ENCODE measurements at places on chromosomes 13 and 19.

DNA sequence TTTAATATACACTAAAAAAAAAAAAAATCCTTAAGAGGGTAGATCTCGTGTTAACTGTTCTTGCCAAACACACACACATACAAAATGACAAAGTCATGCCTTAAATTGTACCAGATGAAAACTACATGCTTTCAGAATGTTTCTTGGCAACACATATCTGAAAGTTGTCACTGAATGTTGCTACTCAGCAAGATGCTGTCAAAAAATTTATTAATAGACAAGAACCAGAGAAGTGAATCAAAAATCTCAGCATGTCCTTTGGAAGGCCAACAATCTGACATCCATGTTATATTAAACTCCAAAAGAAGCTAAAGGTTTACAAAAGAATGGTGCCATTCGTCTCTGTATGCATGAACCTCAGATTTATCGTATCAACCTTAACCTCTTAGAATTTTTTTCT, 1746.2 kb upstream of the PRR20A start:
- DNase-seq: no peak

GRCh38 chr13:103926118-103926517, 859.9 kb upstream of the SLC10A2 start:
- DNase-seq: no peak

- no peak for DNase-seq
These were observed 1.6 kb downstream of the SLC25A30 start for GRCh38 chr13:45416516-45417128.

GRCh38 chr13:99192480-99192879, 8.2 kb upstream of the UBAC2 start:
- no peak for DNase-seq

- no peak for DNase-seq
These were observed 5.3 kb upstream of the EPSTI1 start for GRCh38 chr13:42997381-42997780.

DNA sequence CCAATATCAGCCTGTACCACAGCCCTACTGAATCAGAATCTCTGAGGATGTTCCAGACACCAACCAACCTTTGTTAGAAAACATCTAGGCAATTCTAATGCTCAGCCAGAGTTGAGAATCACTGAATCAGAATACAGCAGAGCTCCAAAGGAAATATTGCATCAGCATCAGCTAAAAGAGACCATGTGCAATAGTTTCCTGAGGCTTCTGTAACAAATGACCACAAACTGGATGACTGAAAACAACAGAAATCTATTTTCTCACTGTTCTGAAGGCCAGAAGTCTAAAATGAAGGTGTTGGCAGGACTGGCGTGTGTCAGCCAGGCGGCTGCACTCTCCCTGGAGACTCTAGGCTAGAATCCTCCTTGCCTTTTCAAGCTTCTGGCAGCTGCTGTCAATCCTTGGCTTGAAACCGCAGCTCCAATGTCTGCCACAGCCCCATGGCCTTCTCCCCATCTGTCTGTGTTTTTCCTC, 1.2 kb upstream of the DCT start:
- no peak for DNase-seq

DNA sequence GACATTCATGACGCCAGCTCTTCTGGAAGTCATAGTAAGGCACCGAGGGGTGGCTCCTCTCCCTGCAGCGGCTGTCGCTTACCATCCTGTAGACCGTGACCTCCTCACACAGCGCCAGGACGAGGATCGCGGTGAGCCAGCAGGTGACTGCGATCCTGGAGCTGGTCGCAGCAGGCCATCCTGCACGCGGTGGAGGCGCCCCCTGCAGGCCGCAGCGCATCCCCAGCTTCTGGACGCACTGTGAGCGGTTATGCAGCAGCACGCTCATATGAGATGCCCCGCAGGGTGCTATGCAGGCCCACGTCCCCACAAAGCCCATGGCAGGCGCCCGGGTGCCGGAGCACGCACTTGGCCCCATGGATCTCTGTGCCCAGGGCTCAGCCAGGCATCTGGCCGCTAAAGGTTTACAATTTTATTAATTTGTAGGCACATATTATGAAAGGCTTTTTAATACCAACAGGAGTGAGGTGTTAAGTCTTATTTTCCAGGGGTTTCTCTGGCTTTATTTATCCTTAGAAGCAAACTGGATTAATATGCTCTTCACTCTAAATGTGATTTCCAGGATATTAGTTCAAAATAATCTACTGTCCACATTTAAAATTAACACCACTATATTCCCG, 35.6 kb upstream of the PSPC1 start:
- DNase-seq: no peak

DNA sequence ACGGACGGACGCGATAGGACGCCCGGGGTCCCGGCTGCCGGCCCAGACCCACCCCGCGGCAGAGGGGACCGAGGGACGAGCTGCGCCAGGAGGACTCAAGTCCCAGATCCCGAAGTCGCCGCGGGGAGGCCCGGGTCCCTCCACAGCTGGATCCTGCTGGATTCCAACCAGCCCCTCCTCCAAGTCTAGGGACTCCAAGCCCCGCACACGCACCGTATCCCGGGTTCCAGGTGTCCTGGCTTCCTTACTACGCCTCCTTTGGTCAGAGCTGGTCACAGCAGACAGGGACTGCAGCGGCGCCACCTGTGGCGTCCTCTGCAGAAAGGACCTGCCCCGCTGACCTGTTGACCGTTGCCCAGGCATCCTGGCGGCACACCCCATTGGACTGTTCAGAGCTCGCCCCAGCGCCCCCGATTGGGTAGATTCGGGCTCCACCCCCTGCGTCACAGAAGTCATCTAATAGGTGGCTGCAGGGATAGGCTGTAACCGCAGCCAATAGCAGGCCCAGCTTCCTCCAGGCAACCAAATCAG, 29.0 kb upstream of the ZNF709 start:
- DNase-seq: no peak

GRCh38 chr19:31602548-31602947, 253.3 kb upstream of the TSHZ3 start:
- DNase-seq: no peak

GRCh38 chr19:3667766-3668165, 32.5 kb downstream of the PIP5K1C start:
- no peak for DNase-seq

DNA sequence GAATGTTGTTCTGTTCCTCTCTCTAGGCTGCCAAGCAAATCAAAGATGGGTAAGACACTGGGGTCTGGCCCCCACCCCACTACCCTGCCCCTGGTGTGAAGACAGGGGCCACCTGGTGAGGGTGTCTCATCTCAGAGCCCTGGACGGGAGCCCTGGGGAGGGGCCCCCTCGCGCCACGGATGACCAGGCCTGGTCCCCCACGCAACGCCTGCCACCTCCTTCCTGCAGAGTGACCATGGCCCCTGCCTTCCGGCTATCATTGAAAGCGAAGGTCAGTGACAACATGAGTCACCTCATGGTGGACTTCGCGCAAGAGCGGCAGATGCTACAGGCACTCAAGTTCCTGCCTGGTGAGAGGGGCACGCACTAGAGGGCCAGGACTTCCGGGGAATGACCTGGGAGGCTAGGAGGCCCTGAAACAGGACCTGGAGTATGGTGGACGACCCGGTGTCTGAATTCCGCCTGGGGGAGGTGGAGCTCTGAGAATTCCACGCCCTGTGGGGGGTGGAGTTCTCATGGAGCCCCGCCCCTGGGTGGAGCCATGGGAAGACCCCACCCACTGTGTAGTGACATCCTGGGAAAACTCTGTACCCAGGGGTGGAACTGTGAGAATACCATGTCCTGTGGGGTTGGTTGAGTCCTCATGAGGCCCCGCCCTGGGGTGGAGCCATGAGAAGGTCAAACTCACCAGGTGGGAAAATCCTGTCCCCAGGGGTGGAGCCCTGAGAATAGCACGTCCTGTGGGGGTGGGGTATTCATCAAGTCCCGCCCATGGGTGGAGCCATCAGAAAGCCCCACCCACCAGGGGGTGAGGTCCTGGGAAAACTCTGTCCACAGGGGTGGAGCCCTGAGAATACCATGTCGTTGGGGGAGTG, 6.1 kb downstream of the FSD1 start:
- no peak for DNase-seq

GRCh38 chr13:112104881-112105234, 37.9 kb downstream of the SOX1 start:
- DNase-seq: no peak
